Upper lobe of left lung (tissue), 6 donors: ENCODE measurements at places on chromosomes 4 and X. TPM values are rescaled to one million over a fixed set of nuclear protein-coding genes. Genes with fewer than 3 reads are reported as not detected.
A peak's percentile ranks its signal among the peaks of the same experiment; 100 is the strongest.

GRCh38 chrX:96436105-96436504 lies 248.5 kb upstream of the DIAPH2 start:
- DNase-seq: no peak

DNA sequence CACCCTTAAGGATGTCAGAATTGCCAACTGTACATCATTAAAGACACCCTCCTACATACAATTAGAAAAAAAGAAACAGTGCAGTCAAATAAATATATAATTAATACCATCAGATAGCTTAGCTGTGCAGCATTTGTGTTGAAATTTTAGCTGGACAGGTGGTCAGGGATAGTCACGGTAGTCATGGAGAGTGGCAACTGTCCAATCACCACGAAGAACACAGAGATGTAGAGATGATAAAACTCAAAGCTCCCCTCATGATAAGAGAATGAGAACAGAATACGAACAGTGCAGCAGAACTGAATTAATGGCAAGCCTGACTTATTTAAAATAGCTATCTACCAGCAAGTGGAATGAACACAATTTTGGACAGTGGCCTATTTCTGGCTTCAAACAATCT lies 27.2 kb downstream of the SLC39A8 start:
- no peak for DNase-seq

- DNase-seq: no peak
These were observed 37.1 kb upstream of the HERC6 start for GRCh38 chr4:88341227-88342192.

GRCh38 chrX:55127692-55128091 lies 38.9 kb downstream of the PAGE2 start:
- no peak for DNase-seq

- no peak for DNase-seq
These were observed 298.5 kb upstream of the BMP3 start for GRCh38 chr4:80732010-80732409.

- no peak for DNase-seq
These were observed 94.4 kb downstream of the NPNT start for GRCh38 chr4:105989485-105990242.

- DNase-seq: no peak
These were observed 110.8 kb downstream of the SPRY1 start for GRCh38 chr4:123507376-123507775.

- no peak for DNase-seq
These were observed 190.5 kb downstream of the PACRGL start for GRCh38 chr4:20890761-20891160.

- no peak for DNase-seq
These were observed 449.7 kb downstream of the PCDH7 start for GRCh38 chr4:31169846-31170245.

DNA sequence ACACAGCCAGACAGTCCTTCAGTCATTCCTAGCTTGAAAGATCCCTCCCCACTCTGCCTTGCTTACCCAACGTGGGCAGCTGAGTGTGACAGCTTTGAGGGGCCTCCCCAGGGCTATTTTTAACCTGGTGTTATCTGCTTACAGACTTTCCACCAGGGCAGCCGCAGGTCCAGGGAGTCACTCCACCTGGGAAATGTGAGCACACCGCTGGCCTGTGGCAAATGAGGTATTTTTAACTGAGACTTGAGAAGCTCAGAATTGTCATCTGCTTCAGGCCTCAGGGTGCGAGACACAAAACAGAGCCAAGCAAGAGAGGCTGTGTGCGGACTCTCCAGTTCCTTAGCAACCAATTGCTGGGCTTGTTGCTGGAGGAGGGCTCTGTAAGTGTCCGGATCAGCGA lies 13.0 kb downstream of the CORIN start:
- no peak for DNase-seq

DNA sequence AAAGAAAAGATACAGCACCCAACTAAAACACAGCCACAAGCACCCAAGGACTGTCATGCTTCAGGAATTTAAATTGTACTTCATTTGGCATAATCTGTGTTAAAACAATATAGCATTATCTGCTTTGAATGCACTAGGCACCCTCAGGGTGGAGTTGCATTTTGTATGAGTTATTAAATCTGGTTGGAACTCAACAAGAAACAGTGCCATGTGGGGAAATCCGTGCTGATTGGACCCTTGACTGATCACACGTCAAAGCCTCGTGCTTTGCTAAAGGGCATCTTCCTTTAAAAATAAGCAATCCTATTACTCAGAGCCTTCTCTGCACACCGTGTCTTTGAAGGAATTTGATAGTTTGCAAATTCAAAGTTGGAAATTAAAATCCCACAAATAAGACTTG lies 35.4 kb downstream of the IGFBP7 start:
- DNase-seq: no peak

- peak; percentile 63 for DNase-seq
These were observed 105.8 kb upstream of the EGFL6 start for GRCh38 chrX:13463608-13464007.

GRCh38 chr4:21765810-21766407 lies 182.7 kb downstream of the KCNIP4 start:
- no peak for DNase-seq

GRCh38 chr4:152981278-152981677 lies 45.2 kb downstream of the FHDC1 start:
- DNase-seq: no peak

DNA sequence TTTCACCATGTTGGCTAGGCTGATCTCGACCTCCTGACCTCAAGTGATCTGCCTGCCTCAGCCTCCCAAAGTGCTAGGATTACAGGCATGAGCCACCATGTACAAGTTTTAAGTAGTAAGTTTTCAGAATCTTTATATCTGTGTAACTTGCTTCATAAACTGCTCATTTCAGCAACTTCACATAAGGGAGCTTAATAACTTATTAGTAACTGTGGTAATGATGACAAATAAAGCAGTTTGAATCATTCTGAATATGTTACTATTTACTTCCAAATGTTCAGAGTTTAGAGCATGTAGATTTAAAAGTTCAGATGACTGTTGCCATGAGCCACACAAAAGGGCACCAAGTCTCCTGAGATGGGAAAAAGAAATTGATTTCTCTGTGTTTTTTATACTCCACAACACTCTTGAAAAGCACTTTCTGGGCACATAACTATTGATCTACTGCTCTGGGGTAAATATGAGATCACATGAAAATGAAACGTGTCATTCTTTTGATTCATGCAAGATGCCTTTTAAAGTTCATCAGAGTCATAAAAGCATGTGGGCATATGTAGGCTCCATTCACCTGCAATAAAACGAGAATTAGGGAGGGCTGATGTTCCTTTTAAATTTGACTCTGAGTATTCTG lies 14.1 kb upstream of the CA5B start:
- no peak for DNase-seq

- no peak for DNase-seq
These were observed 24.9 kb upstream of the CXXC4 start for GRCh38 chr4:104519588-104519987.

- peak; percentile 87 for DNase-seq
These were observed 694 bp downstream of the TBL1X start for GRCh38 chrX:9465380-9466123.

GRCh38 chr4:6680372-6681034 lies 13.2 kb upstream of the S100P start:
- DNase-seq: no peak

DNA sequence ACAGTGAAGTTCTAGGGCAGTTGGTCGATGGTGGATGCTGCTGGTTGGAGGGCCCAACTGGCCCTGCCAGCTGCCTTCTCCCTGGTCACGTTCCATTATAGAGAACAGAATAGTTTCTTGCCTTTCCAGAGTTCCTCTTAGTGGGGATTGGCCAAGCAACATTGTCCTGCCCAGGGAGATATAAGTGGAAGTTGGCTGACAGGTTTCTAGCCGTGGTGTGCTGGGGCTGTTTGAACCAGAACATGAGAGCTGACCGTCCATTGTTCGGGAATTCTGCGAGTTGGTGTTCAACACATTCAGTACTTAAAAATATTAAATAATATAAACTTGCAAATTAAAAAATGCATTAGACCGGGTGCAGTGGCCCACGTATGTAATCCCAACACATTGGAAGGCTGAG lies 3.5 kb upstream of the AFAP1 start:
- no peak for DNase-seq

- no peak for DNase-seq
These were observed 435.6 kb downstream of the FAT4 start for GRCh38 chr4:125750399-125750798.

DNA sequence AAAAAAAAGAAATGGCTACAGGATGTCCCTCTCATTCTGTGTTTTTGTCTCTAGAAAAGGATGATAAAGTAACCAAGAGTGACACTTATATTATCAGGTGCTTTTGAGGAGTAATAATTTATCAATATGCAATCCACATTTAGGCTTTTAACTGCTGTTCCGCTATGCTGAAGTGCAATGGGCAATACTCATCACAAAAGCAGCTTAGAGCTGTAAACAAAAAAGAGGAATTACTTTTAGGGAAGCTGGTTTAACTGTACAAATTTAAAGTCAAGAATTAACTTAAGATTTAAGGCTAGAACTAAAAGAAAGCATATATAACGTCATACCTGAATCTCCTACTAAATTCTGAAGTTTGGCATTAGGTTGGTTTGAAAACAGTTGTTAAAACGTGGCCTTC lies 93.5 kb upstream of the DDX3X start:
- no peak for DNase-seq

DNA sequence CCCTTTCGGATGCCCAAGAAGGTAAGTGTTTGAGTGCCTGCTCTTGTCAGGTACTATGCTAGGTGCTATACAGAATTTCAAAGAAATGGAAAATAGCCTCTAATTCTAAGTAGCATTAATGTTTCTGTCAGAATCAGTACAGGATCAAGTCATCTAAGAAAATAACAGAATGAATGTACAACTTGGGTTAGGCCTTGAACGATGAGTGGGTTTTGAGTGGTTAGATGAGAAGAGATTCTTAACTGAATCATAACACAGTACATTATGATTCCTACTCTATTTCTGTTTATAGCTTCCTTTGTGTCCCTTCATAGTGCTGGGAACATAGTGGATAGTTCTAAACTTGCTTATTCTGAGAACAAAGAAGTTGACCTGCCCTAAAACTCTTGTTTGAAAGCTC lies 253.9 kb downstream of the GLUD2 start:
- DNase-seq: no peak

- DNase-seq: no peak
These were observed 91.2 kb downstream of the RLIM start for GRCh38 chrX:74523224-74523623.

- DNase-seq: no peak
These were observed 140.2 kb upstream of the PJA1 start for GRCh38 chrX:69305333-69306062.

- no peak for DNase-seq
These were observed 6.7 kb upstream of the PRICKLE3 start for GRCh38 chrX:49192722-49193328.

GRCh38 chr4:7238300-7238960 lies 46.1 kb downstream of the SORCS2 start:
- DNase-seq: no peak

GRCh38 chr4:54780149-54780495 lies 122.4 kb downstream of the KIT start:
- DNase-seq: no peak

DNA sequence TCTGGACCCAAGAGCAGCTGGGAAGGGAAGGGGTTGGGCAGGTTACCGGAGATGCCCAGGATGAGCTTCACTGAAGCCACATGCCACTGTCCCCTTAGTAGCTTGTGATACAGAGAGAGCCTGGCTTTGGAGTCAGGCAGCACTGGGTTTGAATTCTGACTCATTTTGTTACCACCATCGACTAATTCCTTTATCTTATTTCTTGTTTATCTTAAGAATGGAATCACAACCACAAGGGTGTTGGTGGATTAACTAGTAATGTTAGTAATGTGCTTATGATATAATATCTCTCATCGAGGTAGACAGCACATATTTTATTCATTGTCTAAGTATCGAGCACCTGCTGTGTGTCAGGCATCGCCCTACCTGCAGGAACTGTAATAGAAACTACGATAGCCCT lies 17.7 kb upstream of the STX18 start:
- no peak for DNase-seq

DNA sequence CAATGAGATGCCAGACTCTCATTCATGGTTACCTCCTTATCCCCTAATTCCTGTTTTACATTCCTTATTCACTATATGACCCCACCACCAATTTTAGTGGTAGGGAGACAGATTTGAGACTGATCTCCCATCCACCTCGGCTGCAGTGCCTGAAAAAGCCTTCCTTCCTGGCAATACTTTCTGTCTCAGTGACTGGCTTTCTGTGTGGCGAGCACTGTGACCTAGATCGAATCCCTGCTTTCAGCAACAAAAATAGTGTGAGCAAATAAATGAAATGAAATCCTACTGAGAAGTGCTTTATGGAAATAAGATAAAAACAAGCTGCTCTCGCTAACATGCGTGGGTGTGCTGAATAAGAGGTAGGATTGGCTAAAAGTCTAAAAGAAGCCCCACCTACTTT lies 165.3 kb downstream of the GPM6A start:
- DNase-seq: no peak

DNA sequence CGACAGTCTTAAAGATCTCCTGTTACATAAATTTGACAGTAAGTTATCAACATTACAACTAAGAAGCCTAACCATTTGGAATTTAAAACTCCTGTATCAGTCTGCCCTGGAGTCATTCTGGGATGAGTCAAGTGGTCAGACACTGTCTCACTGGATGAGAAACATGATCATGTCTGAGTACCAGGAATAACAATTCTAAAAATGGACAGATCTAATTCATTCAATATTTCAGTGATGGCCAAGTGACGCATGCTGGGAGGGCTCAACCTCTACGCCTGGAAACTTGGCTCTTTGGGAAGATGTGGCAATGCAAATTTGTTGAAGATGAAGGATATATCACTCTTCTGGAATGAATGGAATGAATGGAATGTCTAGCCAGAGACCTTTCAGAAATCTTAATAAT lies 1427.2 kb downstream of the STIM2 start:
- no peak for DNase-seq

DNA sequence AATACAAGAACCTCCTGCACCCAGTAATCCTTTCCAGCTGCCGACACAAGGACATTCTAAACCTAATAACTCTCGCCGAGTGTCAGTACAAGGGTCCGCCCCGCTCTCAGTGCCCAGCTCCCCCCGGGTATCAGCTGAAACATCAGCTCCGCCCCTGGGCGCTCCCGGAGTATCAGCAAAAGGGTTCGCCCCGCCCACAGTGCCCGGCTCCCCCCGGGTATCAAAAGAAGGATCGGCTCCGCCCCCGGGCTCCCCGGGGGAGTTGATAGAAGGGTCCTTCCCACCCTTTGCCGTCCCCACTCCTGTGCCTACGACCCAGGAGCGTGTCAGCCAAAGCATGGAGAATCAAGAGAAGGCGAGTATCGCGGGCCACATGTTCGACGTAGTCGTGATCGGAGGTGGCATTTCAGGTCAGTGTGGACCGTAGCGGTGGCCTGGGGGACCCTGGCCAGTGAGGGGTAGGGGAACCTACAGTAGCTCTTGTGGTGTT lies at the start of gene MAOA:
Gene MAOA (plus strand): TSS at position 295 of the 490 bp plus-strand sequence. CDS start 43 bp downstream, at position 338.
- DNase-seq: peak; percentile 93

- no peak for DNase-seq
These were observed 229.9 kb upstream of the AFF2 start for GRCh38 chrX:148270499-148270898.

The GPAT3 gene
- 8.4 TPM for total RNA-seq

The SLC16A2 gene
- 10.7 TPM for total RNA-seq

The MAGEB2 gene
- total RNA-seq: not detected

The SYAP1 gene
- 20.7 TPM for total RNA-seq

The CPE gene
- total RNA-seq: 37.9 TPM

The MSANTD1 gene
- total RNA-seq: 7.3 TPM

The NHS gene
- total RNA-seq: 0.46 TPM

The RGN gene
- 10.2 TPM for total RNA-seq

The DEFB131A gene
- total RNA-seq: not detected

The TLR1 gene
- 41.9 TPM for total RNA-seq

The RAB9A gene
- total RNA-seq: 38.4 TPM

The USP17L12 gene
- total RNA-seq: not detected

The JCHAIN gene
- 377 TPM for total RNA-seq

The FAM241A gene
- total RNA-seq: 2.1 TPM

The SASH3 gene
- total RNA-seq: 22.6 TPM

The RRH gene
- not detected for total RNA-seq

The NKX1-1 gene
- not detected for total RNA-seq
